ENCODE measurements at places on chromosomes 7 and 10.

- no peaks in the 10 kb centered on the region for H3K36me3 ChIP-seq
- H3K4me3 ChIP-seq = no peak overlapping the region
- peak; percentile 89 for DNase-seq
- no peak overlapping the region for H3K27ac ChIP-seq
- H3K4me1 ChIP-seq = peaks cover 18% of the 10 kb centered on the region
- no peaks in the 10 kb centered on the region for H3K27me3 ChIP-seq
Measured at GRCh38 chr7:150903606-150904005, 51.3 kb downstream of the AOC1 start.

DNA sequence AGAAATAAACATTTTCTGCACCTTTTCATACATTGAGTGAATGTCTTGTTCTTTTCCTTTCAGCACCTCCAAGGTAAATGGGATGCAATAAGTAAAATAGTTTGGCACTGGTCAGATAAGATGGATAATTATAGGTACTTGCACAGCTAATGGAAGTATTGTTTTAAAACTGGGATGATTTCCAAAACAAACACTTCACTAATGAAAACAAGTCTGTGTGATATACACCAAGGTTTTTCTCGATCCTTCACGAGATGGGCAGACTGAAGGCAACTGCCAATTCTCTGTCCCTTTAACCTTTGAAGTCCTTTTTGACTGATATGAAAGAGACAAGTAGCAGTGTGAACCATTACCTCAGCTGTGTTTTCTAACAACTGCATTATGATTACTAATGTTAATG is 423.8 kb downstream of the GFRA1 start:
- H3K27me3 ChIP-seq = no peaks in the 10 kb centered on the region
- H3K36me3 ChIP-seq = no peaks in the 10 kb centered on the region
- no peak overlapping the region for H3K4me3 ChIP-seq
- peaks cover 2% of the 10 kb centered on the region for H3K4me1 ChIP-seq
- no peak for DNase-seq

DNA sequence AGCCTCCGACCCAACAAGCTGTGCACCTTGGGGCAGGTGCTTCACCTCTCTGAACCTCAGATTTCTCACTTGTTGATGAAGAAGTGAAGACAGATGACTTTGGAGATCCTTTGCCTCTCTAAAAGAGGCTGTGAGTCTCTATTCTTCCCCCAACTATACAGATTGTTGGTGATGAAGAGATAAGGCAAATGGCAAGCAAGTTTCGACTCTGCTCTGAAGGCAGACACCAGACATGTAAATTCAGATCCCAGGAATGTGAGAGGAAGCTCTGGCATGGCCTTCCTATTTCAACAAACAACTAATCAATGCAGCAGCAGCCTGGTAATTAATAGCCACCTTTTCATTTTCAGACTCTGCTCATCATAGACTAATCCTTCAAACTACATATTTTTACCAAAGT is 74.2 kb upstream of the EGR2 start:
- no peak overlapping the region for H3K27ac ChIP-seq
- H3K4me3 ChIP-seq = no peak overlapping the region
- no peaks in the 10 kb centered on the region for H3K36me3 ChIP-seq
- DNase-seq = no peak

DNA sequence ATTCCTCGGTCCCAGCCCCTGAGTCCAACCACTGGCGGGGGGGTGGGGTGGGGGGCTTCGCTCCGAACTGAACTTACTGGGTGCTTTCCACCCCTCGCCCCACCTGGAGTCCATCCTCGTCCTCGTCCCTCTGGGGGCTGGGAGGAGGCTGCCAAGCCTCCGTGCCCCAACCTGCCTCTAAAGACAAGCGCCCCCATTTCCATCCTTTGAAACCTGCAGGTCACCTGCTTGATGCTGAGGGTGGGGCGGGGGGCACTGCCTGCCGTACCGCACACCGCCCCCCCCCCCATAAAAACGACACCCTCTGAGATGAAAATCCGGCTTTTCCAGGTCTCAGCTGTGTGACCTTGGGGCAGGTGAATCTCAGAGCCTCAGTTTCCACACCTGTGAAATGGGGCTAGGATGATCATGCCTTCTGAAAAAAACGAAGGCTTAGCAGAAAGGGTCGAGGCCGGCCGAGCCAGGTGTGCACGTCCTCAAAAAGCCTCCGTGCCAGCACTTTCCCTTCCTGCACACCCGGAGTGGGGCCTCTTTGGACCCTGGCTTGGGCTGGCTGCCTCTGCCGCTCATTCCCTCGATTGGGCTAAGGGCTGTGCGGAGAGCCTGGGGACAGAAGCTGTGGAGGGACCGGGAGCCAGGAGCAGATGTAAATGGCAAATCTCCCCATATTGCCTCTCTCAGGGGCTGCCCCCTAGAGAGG is 967 bp downstream of the ELFN1 start:
- no peak for DNase-seq
- no peak overlapping the region for H3K27ac ChIP-seq
- H3K36me3 ChIP-seq = no peaks in the 10 kb centered on the region
- H3K4me1 ChIP-seq = peaks cover 21% of the 10 kb centered on the region

GRCh38 chr10:86644152-86644793 is 10.1 kb upstream of the OPN4 start:
- H3K4me3 ChIP-seq = no peak overlapping the region
- no peak for DNase-seq
- no peak overlapping the region for H3K27ac ChIP-seq

DNA sequence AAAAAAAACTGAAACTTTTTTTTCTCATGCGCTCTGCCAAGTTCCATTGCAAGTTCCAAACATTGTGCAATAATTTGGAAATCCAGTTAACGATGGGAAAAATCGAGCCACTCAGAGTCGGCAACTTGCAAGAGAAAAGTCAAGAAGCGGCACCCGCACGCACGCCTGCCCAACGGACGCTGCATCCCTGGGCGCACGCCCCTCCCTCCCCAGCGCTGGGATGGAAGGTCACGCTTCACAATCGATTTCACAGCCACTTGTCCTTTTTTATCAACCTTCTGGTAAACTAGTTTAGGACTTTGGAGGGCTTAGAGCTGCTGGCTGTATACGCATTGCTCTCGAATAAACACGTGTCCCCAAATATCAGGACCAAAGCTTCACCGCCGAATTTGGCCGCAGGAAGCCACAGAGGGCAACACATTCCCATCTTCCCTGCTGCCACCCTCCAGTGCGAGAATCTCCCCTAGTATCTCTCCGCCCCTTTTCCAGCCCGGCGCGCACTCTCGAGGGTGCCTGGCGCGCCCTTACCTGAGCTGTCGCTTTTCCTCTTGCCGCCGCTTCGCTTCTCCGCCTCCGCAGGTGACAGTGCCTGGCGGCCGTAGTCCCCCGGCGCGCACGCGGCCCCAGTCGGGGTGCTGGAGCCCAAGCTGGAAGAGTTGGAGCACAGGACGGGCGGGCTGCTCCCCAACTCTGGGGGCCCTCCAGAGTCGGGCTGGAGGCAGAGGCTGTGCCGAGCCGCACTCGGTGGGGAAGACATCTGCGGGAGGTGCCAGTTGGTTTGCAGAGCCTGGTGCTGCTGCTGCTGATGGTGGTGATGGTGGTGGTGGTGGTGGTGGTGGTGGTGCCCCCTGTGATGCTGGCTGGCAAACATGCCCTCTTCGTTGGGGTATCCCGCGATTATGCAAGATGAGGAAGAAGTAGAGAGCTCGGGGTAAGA is 857 bp downstream of the MEOX2 start:
- H3K4me1 ChIP-seq = peaks cover 4% of the 10 kb centered on the region
- H3K27ac ChIP-seq = peak overlapping the region; percentile 8
- H3K36me3 ChIP-seq = no peaks in the 10 kb centered on the region

DNA sequence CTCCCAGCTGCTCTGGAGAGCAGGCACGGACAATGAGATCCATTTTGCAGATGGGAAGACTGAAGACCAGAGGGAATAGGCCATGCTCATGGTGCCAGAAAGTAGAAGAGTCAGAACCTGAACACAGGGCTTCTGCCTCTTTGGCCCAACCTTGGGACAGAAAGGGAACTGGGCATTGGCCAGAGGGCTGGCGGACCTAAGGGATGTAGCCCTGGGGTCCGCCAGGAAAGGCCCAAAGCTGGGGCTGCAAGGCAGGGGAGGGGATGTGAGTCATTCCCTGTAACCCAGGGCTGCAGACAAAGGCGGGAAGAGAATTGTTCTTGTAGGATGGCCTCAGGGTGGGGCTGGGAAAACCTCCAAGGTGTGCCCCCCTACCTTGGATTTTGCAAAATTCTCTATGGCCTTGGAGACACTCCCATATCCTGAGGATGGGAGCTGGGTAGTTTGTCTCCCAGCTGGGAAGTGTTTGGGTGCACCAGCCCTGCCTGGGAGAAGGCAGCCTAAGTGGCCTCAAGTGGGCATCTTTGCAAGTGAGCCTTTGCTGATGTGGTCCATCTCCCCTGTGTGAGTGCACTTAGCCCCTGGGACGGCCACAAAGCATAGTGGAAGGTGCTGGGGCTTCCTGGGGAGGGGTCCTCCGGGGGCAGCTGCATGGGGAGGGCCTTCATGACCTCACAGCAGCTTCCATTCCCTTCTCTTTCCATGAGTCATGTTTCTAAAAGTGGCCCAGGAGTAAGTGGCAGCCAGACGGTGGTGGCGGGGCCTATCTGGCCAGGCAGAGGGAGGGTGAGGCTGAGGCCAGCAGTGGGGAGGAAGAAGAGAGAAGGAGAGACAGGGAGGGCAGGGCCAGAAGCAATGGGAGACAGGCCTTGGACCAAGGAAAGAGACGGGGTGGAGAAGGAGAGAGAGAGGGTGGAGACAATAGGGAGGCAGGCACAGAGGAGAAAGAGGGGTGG is 9.2 kb downstream of the AQP1 start:
- H3K4me1 ChIP-seq = peaks cover 17% of the 10 kb centered on the region
- H3K4me3 ChIP-seq = no peak overlapping the region
- no peaks in the 10 kb centered on the region for H3K27me3 ChIP-seq
- H3K27ac ChIP-seq = peak overlapping the region; percentile 41
- no peaks in the 10 kb centered on the region for H3K36me3 ChIP-seq

GRCh38 chr10:129579228-129579627 is 112.2 kb downstream of the MGMT start:
- DNase-seq = no peak
- H3K27ac ChIP-seq = no peak overlapping the region
- H3K27me3 ChIP-seq = no peaks in the 10 kb centered on the region
- no peak overlapping the region for H3K4me3 ChIP-seq
- H3K4me1 ChIP-seq = no peaks in the 10 kb centered on the region

DNA sequence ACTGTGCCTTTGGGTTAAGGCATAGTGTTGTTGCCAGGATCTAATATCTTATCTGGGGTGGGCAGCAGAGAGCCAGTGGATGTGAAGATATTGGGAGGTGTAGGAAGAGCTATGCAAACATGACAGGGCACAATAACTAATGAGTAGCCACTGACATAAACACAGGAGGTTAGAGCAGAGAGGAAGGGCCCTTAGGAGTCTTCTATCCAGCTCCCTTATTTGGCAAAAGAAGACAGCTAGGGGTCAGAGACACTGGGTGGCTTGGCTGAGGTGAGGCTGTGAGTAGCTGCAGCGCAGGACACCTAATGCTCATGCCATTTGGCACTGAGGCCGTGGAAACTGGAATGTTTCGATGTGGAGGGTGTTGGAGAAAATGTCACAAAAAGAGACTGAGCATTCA is 176.3 kb upstream of the TCF7L2 start:
- no peaks in the 10 kb centered on the region for H3K27me3 ChIP-seq
- H3K4me1 ChIP-seq = no peaks in the 10 kb centered on the region
- no peak for DNase-seq
- H3K27ac ChIP-seq = no peak overlapping the region

DNA sequence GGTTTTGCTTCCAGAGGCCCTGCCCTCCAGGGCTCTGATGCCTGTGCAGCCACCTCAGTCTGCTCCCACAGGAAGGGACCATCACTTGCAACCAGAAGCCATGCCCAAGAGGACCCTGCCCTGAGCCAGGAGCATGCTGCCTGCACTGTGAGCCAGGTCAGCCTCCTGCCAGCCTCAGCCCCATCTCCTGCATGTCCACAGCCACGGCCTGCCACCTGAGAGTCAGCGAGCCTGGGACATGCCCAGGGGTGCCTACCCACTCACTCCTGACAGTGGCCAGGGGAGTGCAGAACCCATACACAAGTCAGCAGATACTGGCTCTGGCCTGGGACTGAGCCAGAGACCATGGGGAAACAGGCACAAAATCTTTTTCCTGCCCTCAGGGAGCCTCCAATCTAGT is 6.6 kb upstream of the KCP start:
- no peaks in the 10 kb centered on the region for H3K36me3 ChIP-seq
- H3K27ac ChIP-seq = no peak overlapping the region
- no peaks in the 10 kb centered on the region for H3K4me1 ChIP-seq
- DNase-seq = no peak
- peaks cover 20% of the 10 kb centered on the region for H3K27me3 ChIP-seq

DNA sequence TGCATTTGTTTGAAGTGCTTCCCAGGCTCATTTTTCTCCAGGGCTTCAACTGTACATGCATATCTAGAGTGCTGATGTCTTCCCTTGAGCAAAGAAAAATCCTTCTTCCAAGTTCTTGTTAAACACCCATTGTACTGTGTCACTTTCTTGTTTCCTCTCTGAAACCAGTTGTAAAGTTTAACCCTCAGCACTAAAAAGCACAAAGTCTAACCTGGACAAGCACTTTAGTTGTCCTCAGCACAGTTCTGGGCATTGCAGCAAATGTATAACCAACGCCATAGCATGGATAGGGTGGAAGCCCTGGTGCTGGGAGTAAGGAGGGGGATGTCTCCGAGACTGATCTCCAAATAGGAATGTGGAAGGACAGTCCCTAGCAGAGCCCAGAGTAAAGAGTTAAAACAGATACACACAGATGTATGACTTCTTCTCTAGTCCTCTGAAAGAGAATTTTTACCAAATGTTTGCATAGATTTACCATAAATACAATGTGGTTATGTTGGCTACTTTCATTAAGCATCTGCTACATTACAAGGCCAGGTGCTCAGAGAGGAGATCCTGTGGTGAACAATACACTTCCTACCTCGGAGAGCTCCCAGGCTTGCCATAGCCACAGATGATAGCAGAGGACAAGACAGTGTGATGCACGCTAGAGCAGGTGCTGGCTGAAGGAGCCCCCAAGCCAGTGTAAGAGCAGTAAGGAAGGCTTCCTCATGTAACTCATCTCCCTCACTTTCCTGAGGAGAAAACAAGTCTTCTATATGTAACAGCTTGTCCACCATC is 57.0 kb downstream of the DNAJC12 start:
- H3K4me1 ChIP-seq = no peaks in the 10 kb centered on the region
- no peaks in the 10 kb centered on the region for H3K36me3 ChIP-seq
- no peaks in the 10 kb centered on the region for H3K27me3 ChIP-seq
- no peak for DNase-seq

DNA sequence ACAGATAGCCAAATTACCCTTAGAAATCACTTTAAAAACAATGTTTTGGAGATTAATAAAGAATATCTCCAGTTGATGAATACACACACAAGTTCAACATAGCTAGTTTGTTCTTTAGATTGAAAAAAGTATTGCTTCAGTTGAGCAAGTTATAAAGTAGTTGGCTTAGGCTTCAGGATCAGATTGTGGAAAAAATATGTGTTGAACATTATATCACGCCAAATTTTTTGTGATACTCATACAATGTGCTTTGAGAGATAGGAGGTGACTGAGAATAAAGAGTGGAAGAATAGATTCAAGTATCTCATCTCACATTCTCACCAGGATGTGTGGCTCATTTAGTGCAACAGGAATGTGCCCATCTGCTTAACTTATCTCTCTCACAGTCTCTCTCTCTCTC is 553.3 kb downstream of the HTR7 start:
- H3K36me3 ChIP-seq = no peaks in the 10 kb centered on the region
- H3K4me1 ChIP-seq = peaks cover 12% of the 10 kb centered on the region
- no peak overlapping the region for H3K4me3 ChIP-seq
- DNase-seq = no peak
- no peak overlapping the region for H3K27ac ChIP-seq

GRCh38 chr7:84370114-84370513 is 175.5 kb upstream of the SEMA3A start:
- no peak for DNase-seq
- H3K4me1 ChIP-seq = no peaks in the 10 kb centered on the region
- H3K4me3 ChIP-seq = no peak overlapping the region
- no peaks in the 10 kb centered on the region for H3K27me3 ChIP-seq
- no peaks in the 10 kb centered on the region for H3K36me3 ChIP-seq

Measured in adrenal gland (tissue), 19 donors.